ENCODE measurements at places on chromosomes 12 and 14. TPM values are rescaled to one million over a fixed set of nuclear protein-coding genes. Genes with fewer than 3 reads are reported as not detected.

The RNF212B gene
- not detected for total RNA-seq

The TC2N gene
- 1.7 TPM for total RNA-seq

The RNU7-1 gene
- not detected for total RNA-seq

GRCh38 chr12:12741660-12742059 is 24.5 kb downstream of the CDKN1B start:
- DNase-seq = no peak

GRCh38 chr12:56104815-56105608 is 653 bp downstream of the PA2G4 start:
- no peak for DNase-seq

DNA sequence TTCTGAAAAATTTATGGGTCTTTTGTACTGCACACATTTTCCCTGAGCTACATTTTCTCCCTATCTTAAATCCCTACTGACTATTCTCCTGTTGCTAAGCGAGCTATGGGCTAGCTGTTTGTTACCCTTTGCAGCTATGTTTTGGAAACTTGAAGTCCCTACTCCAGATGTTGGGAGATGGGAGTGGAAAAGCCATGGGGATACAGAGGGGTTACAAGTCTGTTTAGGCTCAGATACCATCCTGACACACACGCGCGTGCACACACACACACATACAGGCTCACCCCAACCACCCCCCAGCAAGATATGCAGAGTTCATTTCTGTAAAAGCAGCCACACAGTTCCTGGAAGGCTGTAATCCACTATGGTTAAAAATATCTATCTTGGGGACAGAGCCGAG is 15.8 kb downstream of the ATP5MC2 start:
- DNase-seq = peak; percentile 77

GRCh38 chr12:120538281-120539156 is 4.4 kb downstream of the RNF10 start:
- DNase-seq = peak; percentile 87

DNA sequence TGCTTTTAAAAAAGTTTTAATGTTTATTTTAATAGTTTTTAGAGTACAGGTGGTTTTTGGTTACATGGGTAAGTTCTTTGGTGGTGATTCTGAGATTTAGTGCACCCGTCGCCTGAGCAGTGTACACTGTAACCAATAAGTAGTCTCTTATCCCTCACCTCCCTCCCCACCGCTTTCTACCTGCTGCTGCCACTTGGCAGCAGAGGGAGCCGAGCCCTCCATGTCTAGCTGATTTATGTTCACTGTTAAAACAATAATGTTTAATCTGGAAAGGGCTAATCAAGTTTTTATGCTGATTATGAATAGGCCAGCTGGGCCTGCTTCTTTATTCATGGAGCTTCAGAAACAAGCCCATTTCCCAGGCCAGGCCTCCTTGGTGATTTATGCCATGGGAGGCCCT is 73.1 kb downstream of the ADCK1 start:
- peak; percentile 33 for DNase-seq

Measured in cardiac septum (tissue), 1 donor.